Immature natural killer cell (primary cell): ENCODE measurements at places on chromosomes 7 and 10.

DNA sequence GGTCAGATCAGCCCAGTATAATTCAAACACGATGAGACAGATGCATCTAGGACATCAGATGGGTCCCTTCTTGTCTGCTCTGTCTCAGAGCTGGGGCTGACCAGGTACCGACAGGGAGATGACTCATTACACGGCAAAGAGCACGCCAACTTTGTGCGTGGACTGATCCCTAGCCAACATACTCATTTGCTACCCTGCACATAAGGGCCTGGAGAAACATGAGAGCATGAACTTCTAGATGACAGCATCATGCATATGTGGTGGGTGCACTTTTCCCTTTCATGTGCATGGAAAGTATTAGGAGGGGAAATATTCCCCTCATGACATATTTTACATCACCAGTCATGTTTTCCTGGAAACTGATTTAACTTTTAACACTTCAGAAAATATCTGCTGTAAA is 35.1 kb upstream of the NPVF start:
- DNase-seq = no peak

GRCh38 chr7:158272509-158273137 is 315.0 kb downstream of the PTPRN2 start:
- DNase-seq = no peak

DNA sequence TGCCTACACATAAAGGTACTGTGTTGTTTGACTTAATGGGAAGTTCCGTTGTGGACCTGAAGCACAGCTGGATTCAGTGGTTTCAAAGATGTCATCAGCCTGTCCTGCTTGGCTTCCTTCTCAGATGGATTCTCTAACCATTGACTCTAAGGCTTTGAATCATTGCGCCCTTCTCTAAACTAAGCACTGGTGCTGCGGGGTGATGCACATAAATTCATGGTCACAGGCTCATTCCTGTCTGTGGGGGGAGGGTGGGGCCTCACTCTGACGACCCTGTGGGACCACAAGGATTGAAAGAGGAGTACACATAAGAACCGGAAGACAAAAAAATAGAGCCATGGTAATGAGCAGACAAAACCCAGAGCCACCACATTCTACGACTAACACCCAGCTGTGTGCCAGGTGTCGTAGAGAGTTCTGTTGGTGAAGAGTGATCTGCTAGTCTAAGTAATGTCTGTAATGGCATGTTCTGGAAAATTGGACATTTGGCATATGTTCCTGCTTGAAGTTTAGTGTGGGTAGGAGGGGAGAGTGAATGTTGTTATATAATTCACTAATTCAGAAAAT is 97.3 kb upstream of the YAE1 start:
- DNase-seq = no peak

DNA sequence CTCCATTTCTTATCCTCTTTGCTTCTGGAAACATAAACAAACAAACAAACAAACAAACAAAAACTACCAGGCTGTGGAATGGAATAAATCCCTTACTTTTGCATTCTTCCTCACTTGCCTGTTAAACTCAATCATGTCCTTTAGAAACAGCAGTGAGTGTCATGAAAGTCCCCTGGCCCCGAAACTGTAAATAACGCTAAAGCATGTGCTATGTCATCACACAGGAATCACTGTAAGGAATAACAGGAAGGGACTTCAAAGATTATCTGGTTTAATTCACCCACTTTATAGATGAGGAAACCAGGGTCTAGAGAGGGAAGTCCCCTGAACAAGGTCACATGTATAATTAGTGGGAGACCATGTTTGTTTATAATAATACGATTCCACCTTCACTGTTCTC is 159.4 kb upstream of the MEOX2 start:
- no peak for DNase-seq

DNA sequence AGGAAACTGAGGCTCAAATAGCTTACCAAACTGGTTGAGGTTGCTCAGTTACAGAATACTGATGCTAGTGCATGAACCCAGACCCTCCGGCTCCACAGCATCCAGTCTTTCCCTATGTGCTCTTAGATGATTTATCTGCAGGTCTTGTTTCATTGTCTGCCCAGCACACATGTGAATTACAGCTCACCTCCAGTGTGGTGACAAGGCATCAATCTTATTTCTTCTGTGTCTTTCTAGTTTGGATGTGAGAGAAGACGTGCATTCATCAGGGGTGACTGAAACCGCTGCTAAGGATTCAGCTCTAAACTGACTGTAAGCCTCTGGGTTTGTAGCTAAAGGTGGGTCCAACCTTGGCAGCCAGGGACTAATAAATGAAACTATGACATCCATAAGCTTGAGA is 123.8 kb downstream of the SH2D4B start:
- no peak for DNase-seq

DNA sequence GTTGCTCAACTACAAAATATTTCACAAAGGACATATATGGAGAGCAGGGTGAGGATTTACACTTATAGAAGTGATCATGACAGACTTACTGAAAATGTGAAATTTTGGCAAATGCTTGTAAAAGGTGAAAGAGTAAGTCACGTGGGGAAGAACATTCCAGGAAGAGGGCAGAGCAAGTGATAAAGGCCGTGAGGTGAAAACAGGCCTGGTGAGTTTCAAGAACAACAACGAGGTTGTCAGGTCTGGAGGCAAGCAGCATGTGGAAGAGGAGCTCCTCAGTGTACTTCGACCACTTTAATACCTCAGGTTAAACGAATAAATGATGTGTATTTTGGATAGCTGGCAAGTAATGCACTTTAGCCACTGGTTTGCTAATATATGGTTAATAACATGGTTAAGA is 706.7 kb downstream of the PCDH15 start:
- DNase-seq = no peak

GRCh38 chr7:46131916-46132795 is 211.1 kb upstream of the IGFBP3 start:
- no peak for DNase-seq

DNA sequence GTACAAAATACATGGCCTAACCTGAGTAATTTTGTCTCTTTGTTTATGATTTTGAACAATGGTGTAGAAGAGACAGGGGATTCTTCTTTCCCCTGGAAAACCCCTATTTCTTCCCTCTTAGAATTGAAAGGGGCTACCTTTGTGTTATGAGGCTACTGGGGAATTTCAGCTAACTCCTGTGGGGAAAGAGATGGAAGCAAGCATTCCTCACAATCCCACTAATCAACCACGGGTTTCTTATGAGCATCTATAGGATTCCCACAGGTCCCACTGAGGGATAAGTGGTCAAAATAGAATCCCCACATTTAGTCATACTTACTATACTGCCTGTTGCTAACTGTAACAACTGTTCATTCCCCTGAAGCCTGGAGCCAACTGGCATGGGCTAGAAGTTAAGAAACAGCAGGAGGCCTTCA is 32.2 kb upstream of the ITGB8 start:
- no peak for DNase-seq

DNA sequence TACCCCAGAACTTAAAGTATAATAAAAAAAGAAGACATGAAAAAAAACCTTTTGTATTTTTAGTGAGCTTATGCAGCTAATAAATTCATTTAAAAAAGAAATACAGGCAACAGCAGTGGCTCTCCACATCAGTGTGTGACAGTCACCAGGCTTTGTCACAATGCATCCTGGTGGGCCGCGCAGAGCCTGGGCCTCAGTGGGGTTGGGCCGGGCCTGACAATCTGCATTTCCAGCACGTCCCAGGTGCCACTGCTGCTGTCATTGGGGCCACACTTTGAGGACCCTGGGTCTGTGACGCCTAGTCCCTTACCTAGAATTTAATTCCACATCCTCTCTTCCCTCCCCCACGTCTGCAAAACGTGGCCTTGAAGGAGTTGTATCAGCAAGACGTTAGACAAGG is 284.5 kb downstream of the ADARB2 start:
- DNase-seq = no peak

DNA sequence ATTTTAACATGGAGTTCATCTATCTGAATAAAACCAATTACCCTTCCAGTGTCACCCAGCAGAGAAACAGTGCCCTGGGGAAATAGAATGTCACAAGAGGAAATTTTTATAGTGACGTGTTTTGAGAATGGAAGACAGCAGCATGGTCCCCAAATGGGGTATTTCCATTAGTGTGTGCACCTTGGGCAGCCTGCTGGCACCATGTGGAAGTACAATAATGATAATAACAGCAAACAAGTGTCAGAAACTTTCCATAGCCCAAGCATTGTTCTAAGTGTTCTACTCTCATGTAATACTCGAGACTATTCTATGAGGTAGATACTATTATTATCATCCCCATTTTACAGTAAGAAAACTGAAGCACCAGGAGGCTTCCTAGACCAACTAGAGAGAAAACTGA is 2.2 kb upstream of the PDE1C start:
- DNase-seq = no peak

- DNase-seq = no peak
These were observed 98.4 kb downstream of the VIPR2 start for GRCh38 chr7:159046300-159046699.

DNA sequence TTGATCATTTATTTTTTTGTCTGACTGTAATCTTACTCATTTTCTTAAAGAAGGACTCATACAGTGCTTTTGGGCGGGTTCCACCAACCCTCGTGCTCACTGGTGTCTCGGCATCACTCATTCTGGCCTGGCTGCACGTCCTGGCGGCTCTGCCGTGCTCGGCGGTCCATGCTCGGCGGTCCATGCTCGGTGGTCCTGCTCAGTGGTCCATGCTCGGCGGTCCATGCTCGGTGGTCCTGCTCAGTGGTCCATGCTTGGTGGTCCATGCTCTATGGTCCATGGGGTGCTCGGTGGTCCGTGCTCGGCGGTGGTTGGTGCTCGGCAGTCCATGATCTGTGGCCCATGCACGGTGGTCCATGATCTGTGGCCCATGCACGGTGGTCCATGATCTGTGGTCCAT is 72.5 kb downstream of the WDR37 start:
- no peak for DNase-seq

GRCh38 chr7:44290252-44290620 is 35.2 kb downstream of the CAMK2B start:
- DNase-seq = no peak

DNA sequence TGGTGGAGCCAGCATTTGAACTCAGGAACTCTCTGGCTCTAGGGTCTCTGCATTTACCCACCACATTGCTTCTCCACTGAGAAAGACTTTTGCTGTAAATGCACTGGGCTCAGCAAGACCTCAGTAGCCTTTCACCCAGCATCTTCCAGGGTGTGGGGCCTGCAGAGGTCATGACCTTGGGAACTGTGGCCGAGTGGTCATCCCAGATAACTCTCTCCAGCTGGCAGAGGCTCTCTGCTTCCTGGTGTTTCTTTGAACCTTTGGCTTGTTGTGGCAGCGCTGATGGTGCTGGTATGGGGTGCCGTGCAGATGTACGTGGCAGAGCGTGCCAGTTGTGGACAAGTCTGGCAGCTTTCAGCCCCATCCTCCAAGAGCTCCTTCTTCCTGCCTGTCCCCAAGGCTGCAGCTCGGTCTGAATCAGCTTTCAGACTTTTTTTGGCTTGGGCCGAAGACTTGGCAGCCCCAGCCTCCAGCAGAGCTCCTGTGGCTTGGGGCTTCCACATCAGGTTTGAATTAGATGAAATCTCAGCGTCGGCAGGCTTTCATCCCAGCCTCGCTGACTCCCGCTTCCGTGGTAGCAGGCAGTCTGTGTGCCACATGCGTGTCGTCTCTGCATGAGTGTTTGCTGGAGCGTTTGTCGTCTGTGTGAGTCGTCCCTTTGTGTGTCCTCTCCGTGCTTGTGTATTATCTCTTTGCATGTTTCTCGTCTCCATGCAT is 21.5 kb downstream of the ADAMTS14 start:
- DNase-seq = no peak

GRCh38 chr10:31669357-31669756 is 259.3 kb downstream of the ARHGAP12 start:
- DNase-seq = no peak

DNA sequence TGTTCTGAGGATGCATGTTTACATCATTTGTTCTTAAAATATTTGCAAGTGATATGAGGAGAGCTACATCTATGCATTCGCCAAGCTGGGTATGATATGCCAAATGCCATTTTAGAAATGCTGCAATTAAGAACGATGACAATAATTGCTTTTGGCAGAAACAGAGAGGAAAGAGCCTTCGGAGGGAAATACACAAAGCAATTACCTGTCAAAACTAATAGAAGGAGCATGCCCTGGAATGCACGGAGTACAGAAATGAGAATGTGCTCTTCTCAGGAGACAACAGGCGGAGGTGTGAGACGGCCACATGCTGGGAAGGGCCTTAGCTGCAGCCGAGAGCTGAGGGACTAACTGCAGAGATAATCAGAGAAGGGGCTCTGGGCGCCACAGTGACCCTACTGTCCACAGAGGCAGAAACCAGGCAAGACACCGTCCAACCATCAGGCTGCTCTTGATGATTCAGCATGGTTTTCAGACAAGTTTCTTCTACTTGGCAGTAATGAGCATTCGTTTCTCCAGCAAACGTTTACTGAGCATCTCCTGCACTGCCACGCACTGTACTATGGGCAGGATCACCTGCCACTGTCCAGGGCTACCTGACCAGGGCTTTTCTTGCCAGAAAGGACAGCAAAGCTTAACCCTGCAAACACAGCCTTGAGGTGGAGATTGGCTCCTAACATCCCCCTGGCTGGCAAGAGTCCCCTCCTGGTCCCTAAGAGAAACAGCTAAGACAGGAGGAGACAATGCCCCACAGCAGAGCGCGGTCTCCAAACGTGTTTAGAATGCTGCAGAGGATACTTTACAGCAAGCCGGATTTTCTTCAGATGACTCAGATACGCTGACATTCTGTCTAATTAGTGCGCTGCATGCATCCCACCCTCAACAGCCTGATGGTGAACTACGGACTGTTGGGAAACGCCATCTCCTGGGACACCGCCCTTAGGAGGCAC is 18.1 kb downstream of the VIPR2 start:
- DNase-seq = no peak

- peak; percentile 48 for DNase-seq
These were observed 10.1 kb downstream of the AVPI1 start for GRCh38 chr10:97676770-97677581.

DNA sequence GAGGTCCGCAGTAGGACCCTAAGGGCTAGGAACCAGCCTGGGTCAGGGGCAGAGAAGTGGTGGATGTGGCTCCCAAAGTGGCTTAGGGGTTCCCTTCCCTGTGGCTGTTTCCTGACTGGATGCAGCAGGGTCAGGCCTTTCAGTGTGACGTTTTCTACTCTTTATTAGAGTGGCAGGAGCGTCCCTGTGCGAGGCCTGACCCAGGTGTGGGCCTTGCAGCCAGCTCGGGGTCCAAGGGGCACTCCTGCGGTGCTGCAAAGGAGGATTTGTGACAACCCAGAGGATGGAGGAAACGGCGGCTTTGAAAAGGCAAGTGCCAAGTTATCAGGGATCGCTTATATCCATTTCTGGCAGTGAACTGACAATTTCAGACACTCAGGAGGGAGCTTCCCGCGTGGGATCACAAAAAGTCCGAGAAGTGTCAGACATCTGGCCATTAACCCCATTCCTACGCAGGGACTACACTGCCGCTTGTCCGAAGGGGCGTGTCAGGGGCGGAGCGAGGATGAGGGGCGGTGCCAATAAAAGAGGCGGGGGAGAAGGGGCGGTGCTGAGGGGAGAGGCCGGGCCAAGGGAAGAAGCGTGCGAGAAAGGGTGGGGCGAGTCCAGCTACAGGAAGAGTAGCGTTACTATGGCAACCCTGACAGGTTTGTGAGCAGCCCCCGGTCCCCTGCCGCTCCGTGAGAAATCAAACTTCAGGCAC is 98.8 kb upstream of the ZNF722 start:
- DNase-seq = peak; percentile 88

- no peak for DNase-seq
These were observed 5.7 kb downstream of the ELN start for GRCh38 chr7:74033372-74034311.
